ENCODE measurements at places on chromosomes 1 and 21.
A peak's percentile ranks its signal among the peaks of the same experiment; 100 is the strongest.

DNA sequence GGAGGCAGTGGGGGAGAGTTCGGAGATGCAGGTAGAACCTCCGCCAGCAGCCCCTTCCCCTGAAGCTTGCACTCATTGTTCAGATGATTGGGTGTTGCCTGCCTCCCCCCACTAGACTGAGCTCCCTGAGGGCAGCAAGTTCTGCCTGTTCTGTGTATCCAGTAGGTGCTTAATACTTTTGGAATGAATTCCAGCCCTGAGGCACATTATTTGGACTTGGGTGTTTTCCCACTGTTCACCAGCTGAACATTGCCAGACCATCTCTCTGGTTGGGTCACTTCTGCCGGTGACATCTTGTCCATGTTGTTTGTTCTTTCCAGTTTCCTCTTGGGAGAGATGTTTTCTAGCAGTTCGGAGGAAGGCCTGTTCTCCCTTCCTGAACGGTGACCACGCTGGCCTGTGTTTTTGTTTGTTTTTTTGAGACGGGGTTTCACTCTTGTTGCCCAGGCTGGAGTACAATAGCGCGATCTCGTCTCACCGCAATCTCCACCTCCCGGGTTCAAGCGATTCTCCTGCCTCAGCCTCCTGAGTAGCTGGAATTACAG is 48.7 kb downstream of the SPSB1 start:
- no peak for DNase-seq

DNA sequence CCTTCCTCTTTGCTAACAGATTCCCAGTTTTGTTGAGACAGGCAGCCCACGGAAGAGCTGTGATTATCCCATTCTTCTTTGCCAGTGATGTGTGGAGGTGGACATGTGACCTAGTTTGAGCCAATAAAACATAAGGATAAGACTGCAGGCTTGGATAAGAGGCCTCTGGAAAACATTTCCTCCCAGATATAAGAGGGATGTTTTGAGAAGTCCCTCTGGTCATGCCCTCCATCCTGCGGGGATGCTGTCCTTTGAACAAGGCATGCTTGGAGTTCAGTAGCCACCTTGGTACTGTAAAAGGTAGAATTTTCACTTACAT is 155.7 kb downstream of the TM2D1 start:
- DNase-seq: no peak

GRCh38 chr1:121471523-121471922 is 286.7 kb downstream of the SRGAP2C start:
- DNase-seq: no peak

DNA sequence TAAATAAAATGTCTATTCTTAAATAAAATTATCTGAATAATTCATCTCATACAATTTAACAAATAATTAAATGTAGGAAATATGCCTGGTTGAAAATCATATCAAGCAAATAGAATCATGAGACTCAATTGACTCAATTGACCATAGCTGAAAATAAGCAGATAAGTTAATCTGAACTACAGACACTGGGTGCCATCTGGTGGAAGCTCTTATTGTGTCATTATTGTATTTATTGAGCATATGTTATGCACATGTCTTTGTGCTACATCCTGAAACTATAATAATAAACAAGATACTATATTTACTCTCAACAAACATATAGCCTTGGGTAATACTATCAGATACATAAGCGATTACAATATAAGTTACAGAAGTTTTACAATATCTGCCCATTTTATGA is 41.0 kb downstream of the BRINP3 start:
- DNase-seq: no peak

DNA sequence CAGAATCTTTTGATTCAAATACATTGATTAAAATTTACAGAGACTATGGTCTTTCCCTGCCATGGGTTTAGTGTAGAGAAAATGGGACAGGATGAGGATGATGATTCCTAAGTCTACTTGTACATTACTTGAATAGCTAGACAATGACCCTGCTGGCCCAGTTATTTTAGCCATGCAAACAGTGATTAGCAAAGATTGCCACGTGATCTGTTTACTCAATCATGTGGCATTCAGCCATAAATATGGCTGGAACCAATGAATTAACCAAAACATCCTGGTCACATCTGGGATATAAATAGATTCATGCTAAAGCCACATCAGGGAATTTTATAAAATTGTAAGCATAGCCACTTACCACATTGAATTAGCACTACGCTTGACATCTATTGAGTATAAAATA is 167.3 kb downstream of the PBX1 start:
- no peak for DNase-seq

GRCh38 chr1:93670141-93670540 is 11.5 kb downstream of the BCAR3 start:
- DNase-seq: no peak

GRCh38 chr21:31781737-31782136 is 49.8 kb upstream of the SCAF4 start:
- DNase-seq: no peak

DNA sequence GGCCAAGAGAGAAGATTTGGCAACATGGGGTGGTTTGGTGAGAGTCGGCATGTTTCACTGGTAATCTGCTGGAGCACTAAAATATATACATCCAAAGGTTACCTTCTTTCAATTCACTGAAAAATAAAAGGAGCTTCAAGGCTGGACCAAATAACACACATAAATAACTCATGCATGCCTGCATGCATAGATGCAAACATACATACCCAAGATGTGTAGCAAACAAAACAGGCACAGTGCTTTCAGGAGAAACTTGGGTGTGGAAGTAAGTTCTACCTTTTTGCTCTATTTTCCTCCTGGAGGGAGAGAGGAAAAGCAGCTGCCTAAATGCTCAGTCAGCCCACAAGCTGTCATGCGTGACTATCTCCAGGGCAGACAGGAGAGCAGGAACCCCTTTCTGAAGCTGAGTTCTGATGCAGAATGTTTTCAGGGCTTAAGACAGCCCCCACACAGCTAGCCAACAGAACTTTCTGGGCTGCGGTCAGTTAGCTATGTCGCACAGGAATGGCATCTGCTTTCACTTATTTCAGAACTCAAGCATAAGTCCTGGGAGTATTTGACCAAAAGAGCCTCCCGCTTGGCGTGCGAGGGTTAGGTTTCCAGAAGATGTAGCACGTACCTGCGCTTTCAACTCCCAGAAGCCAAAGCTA is 166.2 kb downstream of the TOMM20 start:
- DNase-seq: peak; percentile 48

GRCh38 chr1:42370876-42371549 is 9.6 kb upstream of the RIMKLA start:
- no peak for DNase-seq

DNA sequence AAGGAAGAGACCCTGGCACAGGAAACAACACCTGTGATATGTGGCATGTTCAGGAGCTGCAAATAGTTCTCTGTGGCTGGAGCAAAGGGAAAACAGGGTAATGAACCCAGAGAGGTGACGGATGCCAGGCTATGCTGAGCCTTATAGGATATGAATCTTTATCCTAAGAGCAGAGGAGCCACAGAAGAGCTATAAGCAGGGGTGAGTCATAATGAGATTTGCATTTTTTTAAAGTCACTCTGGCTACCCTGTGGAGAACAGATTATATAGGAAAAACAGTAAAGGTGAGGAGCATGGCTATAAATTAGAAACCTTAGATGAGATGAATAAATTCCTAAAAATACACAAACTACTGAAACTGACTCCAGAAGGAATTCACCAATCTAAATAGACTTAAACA is 12.8 kb upstream of the MPL start:
- DNase-seq: no peak

DNA sequence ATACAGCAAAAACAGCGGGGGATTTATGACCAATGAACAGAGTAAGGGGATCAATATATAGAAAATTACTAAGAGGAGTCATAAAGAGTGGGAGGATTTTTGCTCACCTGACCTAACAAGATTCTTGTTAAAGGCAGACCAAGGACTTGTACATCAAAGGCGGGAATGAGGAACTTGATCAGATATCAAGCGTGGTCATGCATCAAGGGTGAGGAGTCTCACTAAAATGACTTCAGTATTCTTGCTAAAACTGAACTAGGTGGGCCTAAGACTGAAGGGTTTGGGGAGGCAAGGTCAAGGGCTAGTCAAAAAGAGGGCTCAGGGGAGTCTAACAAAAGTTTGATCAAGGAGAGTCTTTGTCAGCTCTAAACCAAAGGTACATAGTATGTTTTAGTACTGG is 2.1 kb downstream of the MOV10 start:
- DNase-seq: no peak

DNA sequence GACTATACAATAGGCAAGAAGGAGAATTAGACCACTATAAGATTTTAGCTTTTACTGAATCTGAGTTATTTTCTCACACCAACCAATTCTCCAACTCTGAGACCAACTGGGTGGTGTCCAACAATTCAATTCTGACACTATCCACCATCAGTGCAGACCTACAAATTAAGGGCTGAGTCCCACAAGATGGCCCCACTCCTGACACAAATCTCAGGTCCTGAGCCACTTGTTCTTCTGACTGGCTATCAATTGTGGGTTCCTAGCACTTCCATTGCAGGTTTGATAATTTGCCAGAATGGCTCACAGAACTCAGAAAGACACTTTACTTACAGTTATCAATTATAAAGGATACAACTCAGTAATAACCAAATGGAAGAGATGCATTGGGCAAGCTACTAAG is 6.7 kb downstream of the ERO1B start:
- DNase-seq: no peak

DNA sequence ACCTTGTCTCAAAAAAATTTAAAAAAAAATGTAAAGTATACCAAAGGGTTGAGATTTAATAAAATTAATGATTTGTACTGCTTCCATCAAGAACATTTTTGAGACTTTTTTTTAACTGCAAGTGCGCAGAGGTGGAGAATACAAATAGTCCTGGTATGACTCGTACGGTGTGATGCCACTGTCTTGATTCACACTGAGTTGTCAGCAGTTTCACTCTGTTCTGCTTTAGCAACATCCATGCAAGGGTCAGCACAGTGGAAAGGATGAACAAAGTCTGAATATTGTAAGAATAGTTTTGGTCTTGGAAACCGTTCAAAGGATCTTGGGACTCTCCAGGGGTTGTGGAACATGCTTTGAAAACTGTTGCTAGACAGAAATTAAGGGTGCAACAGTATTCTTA is 40.2 kb downstream of the EXO1 start:
- peak; percentile 10 for DNase-seq

Measured in activated CD4-positive, alpha-beta T cell treated with anti-CD3 and anti-CD28 coated beads for 48 hours (primary cell).